Natural killer cell (primary cell): ENCODE measurements at places on chromosomes 11 and 22. TPM values are rescaled to one million over a fixed set of nuclear protein-coding genes. Genes with fewer than 3 reads are reported as not detected.

The LARGE2 gene
- total RNA-seq, result 1.0 TPM

The DMC1 gene
- total RNA-seq, result 1.7 TPM

DNA sequence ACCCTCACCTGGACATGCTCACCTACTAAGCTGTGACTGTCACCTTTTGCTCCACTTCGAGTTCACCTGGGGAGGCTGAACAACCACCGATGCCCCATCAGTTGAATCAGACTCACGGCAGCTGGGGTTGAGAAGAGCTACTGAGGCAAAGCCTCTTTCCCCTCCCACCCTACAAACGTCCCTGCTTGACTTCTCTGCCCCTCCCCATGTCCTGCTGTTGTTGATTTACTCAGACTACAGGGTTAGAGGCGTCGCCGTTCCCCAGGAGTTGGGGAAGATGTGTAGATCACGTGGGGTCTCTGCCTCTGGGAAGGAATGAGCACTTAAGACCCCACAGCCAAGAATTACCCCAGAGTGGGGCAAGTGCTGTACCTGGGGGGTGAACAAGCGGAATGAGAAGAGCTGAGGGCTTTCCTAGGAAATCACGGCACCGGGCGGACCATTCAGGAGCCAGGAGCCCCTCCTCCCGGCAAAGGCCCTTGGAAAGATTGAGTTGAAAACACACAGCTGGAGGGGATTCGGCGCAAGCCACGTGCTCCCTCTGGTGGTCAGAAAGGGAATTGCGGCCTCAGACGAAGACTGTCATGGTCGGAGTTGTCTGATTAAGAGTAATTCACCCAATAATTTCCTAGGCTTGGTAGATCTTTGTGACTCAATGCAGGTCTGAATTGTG, 7.0 kb downstream of the FXYD2 start:
- DNase-seq, result peak; percentile 93

- DNase-seq, result no peak
Observed at GRCh38 chr22:38108561-38109319, 1.7 kb downstream of the BAIAP2L2 start.

GRCh38 chr11:11843211-11843621, 1.4 kb downstream of the USP47 start:
- DNase-seq, result peak; percentile 72

- DNase-seq, result no peak
Observed at GRCh38 chr22:50260801-50261614, 475 bp downstream of the MAPK12 start.
